Liver (tissue), 10 donors: ENCODE measurements at places on chromosomes 5 and 9. TPM values are rescaled to one million over a fixed set of nuclear protein-coding genes. Genes with fewer than 3 reads are reported as not detected.

The SNCB gene
- not detected for total RNA-seq

The BSPRY gene
- 2.3 TPM for total RNA-seq

The HMCN2 gene
- total RNA-seq: 0.28 TPM

The IFNA21 gene
- not detected for total RNA-seq

The CDC25C gene
- 6.9 TPM for total RNA-seq

The PDGFRB gene
- total RNA-seq: 13.1 TPM

DNA sequence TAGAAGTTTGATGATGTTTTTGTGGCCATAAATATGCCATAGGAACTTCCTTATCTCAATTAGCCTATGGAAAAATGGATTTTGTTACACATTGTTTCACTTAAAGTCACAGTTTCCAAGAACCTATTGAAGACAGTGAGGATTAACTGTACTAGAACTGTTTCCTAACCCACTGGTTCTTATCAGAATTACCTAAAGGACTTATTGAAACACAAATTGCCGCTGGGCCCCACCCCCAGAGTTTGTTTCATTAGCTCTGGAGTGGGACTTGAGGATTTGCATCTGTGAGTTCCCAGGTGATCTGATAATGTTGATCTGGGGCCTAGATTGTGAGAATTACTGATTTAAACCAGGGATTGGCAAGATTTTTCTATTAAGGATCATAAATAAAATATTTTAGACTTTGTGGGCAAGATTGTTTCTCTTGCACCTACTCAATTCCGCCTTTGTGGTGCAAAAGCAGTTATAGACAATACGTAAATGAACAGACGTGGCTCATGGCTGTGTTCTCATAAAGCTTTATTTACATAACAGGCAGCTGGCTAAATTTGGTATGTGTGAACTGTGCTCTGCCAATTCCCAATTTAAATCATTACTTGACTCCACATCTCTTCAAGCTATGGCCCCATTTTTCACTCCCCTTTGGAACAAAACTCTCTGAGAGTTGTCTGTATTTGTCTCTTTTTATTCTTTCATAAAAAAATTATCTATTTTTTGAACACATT is 9.3 kb downstream of the JAK2 start:
- no peak for DNase-seq
- no peak overlapping the region for H3K4me3 ChIP-seq
- H3K27ac ChIP-seq: no peak overlapping the region
- no peaks in the 10 kb centered on the region for H3K4me1 ChIP-seq
- H3K36me3 ChIP-seq: peaks cover 5% of the 10 kb centered on the region

DNA sequence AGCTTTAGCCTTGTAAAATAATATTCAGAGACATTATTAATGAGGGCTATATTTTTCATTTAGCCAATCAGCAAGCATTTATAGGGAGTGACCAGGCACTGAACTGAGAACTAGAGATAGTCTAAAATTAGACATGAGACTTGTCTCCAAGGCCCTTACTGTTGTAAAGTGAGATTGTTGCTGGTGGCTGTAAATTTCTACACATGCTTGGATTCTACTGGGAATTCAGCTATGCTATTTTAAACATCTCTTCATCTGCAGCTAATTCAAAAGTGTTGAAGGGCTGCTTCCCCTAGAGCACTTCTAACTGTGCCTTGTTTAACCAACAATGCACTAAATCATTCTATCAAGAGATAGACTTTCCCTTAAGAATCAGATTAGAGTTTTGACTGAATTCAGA is 67.4 kb downstream of the CHSY3 start:
- H3K27ac ChIP-seq: no peak overlapping the region
- no peaks in the 10 kb centered on the region for H3K36me3 ChIP-seq
- H3K4me3 ChIP-seq: no peak overlapping the region
- DNase-seq: no peak

DNA sequence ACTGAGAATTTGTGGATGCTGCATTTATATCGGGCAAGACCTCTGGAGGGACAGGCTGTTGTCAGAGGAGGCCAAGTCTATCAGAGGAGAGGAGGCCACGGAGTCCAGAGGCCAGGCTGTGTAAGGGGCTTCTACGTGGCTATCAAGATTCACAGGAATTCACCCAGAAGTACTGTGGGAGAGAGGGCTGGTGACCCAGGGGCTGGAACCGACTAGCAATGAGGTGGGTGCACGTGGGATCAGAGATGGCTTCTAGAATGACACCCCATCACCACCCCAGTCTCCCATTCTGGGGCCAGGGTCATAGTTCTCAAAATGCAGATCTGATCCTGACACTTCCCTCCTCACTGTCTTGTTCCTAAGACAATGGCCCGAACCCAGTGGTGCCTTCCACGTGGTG is 61.2 kb upstream of the PHYKPL start:
- no peaks in the 10 kb centered on the region for H3K4me1 ChIP-seq
- H3K27ac ChIP-seq: no peak overlapping the region
- H3K4me3 ChIP-seq: no peak overlapping the region
- no peaks in the 10 kb centered on the region for H3K36me3 ChIP-seq

DNA sequence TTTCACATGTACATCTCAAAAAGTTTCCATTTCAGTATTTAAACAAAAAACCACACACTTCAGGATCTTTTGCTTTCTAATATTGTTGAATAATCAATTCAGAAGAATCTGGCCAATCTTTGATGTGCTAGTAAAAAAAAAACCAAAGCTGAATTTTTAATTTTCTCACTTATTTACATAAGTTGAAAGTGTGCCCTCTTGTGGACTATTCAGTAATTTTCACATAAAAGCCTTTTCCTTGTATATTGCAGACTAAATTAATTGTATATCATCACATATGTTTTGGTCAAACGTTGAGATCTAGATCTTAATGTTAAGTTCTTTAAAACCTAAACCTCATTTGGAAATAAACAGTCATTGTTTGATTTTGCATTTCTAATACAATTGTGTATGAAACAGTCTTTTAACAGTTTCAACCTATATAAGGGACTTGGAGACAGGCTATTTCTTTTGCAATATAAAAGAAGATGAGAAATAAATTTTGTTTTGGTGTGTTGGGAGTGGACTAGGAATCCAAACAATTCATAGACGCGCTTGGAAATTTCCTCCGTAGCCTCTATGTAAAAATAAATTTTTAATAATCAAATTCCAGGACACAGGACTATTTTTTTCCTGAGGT is 68.1 kb downstream of the NIPBL start:
- H3K36me3 ChIP-seq: no peaks in the 10 kb centered on the region
- no peak overlapping the region for H3K27ac ChIP-seq
- DNase-seq: no peak
- H3K4me1 ChIP-seq: peaks cover 6% of the 10 kb centered on the region
- H3K4me3 ChIP-seq: no peak overlapping the region

DNA sequence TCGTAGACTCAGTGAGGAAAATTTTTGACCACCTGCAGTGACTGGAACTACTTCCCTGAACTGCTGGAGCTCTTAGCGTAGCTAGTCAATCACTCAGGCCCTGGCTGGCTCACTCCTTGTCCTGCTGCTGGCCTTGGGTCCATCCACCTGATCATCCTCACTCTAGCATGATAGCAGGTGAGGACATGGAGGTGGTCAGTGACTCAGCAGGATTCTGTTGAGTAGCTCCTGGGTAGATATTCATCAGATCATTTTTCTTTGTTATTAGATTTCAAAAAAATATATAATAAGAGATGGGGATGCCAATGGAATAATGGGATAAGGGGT is 25.0 kb upstream of the SEMA4D start:
- H3K4me1 ChIP-seq: no peaks in the 10 kb centered on the region
- DNase-seq: no peak
- peak overlapping the region; percentile 31 for H3K27ac ChIP-seq
- H3K27me3 ChIP-seq: no peaks in the 10 kb centered on the region

- no peaks in the 10 kb centered on the region for H3K27me3 ChIP-seq
- no peak overlapping the region for H3K27ac ChIP-seq
- H3K4me3 ChIP-seq: no peak overlapping the region
- H3K4me1 ChIP-seq: no peaks in the 10 kb centered on the region
- DNase-seq: no peak
These were observed 217.3 kb downstream of the ADAMTS6 start for GRCh38 chr5:65264420-65264819.

DNA sequence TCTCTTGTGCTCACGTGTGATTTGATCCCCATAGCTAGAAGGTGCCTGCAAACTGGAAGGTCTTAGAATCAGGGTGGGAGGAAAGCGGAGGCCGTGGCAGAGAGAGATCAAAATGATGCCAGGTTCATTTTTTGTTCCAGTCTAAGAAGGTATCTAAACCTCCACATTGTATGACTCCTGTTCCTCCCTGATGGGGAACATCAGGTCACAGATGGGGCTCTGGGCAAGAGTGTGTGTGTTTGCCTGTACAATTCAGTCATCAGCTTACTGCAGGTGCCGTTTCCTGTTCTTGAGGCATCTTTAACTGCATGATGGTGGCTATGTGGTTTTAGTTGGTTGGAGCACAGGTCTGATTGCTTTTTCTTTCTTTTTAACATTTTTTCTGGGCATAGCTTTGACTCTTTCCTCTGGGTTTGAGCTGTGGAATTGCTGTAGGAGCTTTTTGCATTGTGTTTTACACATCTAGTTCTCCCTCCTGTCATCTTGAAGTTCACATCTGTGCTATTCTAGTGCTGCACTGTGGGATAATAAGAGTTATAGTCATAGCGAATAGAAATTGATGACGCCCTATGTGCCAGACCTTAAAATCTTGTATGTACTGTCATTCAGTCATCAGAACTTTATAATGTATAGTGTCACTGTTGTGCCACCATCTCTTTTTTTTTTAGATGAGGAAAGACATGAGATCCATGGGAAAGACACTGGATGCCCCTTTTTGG is 30.8 kb downstream of the ARHGAP26 start:
- peaks cover 2% of the 10 kb centered on the region for H3K4me1 ChIP-seq
- no peaks in the 10 kb centered on the region for H3K27me3 ChIP-seq
- no peak for DNase-seq
- peak overlapping the region; percentile 5 for H3K27ac ChIP-seq
- no peak overlapping the region for H3K4me3 ChIP-seq
- no peaks in the 10 kb centered on the region for H3K36me3 ChIP-seq

DNA sequence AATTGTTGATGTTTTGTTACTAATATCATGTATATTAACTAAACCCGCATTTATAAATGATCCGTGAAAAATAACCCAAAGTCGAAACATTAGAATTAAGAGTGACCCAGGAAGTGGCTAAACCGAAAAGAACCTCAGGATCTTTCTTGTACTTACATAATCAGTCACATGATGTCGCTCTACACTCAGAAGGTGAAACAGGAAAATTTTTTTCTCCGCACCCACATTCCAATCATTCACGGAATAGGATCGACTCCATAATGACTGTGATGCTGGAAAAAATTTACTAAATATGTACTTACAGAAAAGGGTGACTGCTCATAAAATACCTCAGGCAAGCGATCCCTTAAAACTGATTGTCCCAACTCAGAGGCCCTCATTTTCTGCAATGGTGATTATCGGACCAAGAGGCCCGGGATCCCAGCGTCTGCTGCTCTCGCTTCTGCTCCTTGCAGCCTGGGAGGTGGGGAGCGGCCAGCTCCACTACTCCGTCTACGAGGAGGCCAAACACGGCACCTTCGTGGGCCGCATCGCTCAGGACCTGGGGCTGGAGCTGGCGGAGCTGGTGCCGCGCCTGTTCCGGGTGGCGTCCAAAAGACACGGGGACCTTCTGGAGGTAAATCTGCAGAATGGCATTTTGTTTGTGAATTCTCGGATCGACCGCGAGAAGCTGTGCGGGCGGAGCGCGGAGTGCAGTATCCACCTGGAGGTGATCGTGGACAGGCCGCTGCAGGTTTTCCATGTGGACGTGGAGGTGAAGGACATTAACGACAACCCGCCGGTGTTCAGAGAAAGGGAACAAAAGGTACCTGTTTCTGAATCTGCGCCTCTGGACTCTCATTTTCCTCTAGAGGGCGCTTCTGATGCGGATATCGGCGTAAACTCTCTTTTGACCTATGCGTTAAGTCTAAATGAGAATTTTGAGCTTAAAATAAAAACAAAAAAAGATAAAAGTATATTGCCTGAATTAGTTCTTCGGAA is at the start of gene PCDHA12:
PCDHA12 (plus strand) TSS at position 224 of the 981 bp plus-strand sequence; CDS start at position 389, 165 bp downstream.
- no peaks in the 10 kb centered on the region for H3K4me1 ChIP-seq
- H3K27me3 ChIP-seq: peaks cover 8% of the 10 kb centered on the region
- no peak within 1 kb of the TSS for H3K27ac ChIP-seq

- peak overlapping the region; percentile 12 for H3K27ac ChIP-seq
- H3K27me3 ChIP-seq: no peaks in the 10 kb centered on the region
- no peak overlapping the region for H3K4me3 ChIP-seq
- peaks cover 7% of the 10 kb centered on the region for H3K4me1 ChIP-seq
- no peaks in the 10 kb centered on the region for H3K36me3 ChIP-seq
These were observed 37.9 kb upstream of the GABRP start for GRCh38 chr5:170745481-170746071.

GRCh38 chr9:5566054-5566618 is 55.8 kb downstream of the PDCD1LG2 start:
- no peaks in the 10 kb centered on the region for H3K36me3 ChIP-seq
- H3K27me3 ChIP-seq: no peaks in the 10 kb centered on the region
- no peaks in the 10 kb centered on the region for H3K4me1 ChIP-seq
- no peak overlapping the region for H3K4me3 ChIP-seq
- DNase-seq: no peak

DNA sequence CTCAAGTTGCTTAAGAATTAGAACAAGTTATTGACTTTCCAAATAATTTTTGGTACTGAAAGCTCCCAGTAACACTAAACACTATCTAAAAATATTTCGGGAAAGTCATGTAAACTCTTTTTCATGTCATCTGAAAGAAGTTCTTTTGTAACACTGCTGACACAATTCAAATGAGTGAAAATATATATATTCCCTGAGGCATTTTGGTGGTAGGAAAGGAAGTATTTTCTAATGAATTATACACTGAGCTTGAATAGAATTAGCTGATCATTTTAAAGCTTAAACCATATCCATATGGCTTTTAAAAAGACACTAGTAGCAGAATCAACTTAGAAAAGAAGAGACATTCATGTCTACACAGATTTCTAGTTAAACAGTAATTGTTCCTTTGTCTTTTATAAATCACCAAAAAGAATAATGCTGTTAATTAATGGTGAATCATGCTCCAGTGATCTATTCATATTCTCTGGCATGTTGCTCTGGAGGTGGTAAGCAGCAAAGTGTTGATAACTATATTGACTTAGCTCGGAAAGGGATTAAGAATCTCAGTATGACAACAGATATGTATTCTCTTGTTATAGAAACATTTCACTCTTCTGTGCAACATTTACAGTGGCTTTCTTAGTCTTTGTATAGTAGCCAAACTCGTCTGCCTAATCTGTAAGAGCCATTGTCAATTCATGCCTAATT is 27.4 kb upstream of the RFX3 start:
- no peaks in the 10 kb centered on the region for H3K4me1 ChIP-seq
- H3K4me3 ChIP-seq: no peak overlapping the region
- peaks cover 1% of the 10 kb centered on the region for H3K36me3 ChIP-seq

DNA sequence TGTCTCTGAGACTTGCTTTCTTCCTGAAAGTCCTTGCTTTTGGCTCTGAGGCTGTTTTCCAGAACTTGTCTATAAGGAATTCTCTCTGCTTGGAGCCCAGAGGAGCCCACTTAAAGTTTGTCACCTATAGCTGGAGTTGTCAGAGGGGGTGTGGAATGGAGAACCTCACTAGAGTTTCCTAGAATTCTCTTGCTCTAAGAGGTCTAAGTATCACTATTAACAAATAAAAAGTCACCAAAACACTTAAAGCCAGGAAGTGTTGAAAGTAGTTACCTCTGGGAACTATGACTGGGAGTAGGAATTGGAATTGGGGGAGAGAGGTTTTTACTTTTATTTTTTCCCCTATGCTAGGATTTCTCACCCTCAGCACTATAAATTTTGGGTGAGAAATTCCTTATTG is 15.0 kb downstream of the SIT1 start:
- no peak overlapping the region for H3K27ac ChIP-seq
- H3K27me3 ChIP-seq: no peaks in the 10 kb centered on the region
- no peak overlapping the region for H3K4me3 ChIP-seq
- H3K36me3 ChIP-seq: no peaks in the 10 kb centered on the region

GRCh38 chr5:154868702-154869101 is 10.3 kb downstream of the CNOT8 start:
- DNase-seq: no peak
- H3K4me1 ChIP-seq: peaks cover 2% of the 10 kb centered on the region
- no peak overlapping the region for H3K4me3 ChIP-seq
- no peaks in the 10 kb centered on the region for H3K27me3 ChIP-seq
- H3K36me3 ChIP-seq: peaks cover 33% of the 10 kb centered on the region
